Smooth muscle cell of trachea (primary cell): ENCODE measurements at places on chromosomes 4 and X. TPM values are rescaled to one million over a fixed set of nuclear protein-coding genes. Genes with fewer than 3 reads are reported as not detected.

GAGE13 gene
- total RNA-seq = not detected in 2 replicates

CRMP1 gene
- total RNA-seq = 0.50 TPM in 1 of 2 replicates, not detected in the other

HSFX1 gene
- 0.87 and 2.0 TPM in 2 replicates for total RNA-seq

ADH1B gene
- total RNA-seq = 281 and 965 TPM in 2 replicates

CXorf49 gene
- total RNA-seq = not detected in 2 replicates

SPARCL1 gene
- total RNA-seq = 1.2 and 1.3 TPM in 2 replicates

GAGE12H gene
- not detected in 2 replicates for total RNA-seq

PNMA6A gene
- 5.5 and 8.1 TPM in 2 replicates for total RNA-seq

USP51 gene
- 1.9 and 2.8 TPM in 2 replicates for total RNA-seq

SCRG1 gene
- total RNA-seq = under 0.01 and 0.29 TPM in 2 replicates

CCSER1 gene
- not detected in 2 replicates for total RNA-seq

SH3RF1 gene
- 18.7 and 21.7 TPM in 2 replicates for total RNA-seq

TEX11 gene
- 0.15 TPM in 1 of 2 replicates, not detected in the other for total RNA-seq

CTAG1A gene
- total RNA-seq = not detected in 2 replicates

ATP7A gene
- 22.5 and 31.3 TPM in 2 replicates for total RNA-seq
